ENCODE measurements at places on chromosomes 2 and 18.

DNA sequence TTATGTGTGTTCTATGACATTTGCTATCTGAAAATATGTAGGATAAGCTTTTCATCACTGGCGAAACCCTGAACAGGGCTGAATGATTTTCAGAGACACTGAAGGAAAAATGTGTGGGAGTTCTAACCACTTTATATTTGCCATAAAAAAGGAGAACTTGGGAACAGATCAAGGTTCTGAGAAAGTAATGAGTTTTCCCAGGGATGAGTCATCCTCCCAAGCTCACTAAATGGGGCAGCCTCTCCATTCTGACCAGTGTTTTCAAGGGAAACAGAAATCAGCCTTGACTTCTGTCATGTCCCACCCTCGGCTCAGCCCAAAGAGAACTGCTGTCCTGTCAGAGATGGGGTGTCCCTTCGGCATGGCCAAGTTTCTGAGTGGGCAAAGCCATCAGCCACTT is 2109.8 kb upstream of the CELF4 start:
- no peak for DNase-seq

DNA sequence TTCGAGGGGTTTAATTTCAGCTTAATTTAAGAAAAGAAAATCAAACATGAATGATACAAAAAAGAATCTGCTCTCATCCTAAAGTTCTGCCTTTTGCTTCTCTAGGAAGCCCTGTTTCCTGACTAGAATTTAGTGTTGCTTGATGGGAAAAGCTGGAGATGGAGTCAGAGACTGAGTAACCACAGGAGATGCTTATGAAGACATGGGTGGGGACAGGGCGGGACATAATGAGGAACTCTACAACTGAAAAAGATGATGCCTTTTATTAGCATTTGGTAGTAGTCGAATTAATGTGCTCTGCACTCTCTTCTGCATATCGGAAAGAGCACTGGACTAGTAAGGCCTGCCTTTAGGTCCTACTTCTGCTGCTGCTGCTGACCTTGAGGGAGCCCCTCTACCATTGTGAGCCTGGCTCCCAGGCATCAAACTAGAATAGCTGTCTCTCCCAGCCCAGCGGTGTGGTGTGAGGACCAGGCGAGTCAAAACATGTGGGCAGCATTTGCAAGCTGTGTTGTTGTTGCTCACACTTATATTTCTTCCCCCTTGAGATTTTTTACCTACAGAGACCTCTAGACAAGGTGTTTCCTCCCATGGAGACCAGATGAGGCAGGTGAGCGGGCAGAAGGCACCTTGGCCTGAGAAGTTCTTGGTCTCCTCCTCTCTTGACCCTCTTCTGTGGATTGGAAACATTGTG is 61.5 kb downstream of the INPP4A start:
- DNase-seq: no peak

DNA sequence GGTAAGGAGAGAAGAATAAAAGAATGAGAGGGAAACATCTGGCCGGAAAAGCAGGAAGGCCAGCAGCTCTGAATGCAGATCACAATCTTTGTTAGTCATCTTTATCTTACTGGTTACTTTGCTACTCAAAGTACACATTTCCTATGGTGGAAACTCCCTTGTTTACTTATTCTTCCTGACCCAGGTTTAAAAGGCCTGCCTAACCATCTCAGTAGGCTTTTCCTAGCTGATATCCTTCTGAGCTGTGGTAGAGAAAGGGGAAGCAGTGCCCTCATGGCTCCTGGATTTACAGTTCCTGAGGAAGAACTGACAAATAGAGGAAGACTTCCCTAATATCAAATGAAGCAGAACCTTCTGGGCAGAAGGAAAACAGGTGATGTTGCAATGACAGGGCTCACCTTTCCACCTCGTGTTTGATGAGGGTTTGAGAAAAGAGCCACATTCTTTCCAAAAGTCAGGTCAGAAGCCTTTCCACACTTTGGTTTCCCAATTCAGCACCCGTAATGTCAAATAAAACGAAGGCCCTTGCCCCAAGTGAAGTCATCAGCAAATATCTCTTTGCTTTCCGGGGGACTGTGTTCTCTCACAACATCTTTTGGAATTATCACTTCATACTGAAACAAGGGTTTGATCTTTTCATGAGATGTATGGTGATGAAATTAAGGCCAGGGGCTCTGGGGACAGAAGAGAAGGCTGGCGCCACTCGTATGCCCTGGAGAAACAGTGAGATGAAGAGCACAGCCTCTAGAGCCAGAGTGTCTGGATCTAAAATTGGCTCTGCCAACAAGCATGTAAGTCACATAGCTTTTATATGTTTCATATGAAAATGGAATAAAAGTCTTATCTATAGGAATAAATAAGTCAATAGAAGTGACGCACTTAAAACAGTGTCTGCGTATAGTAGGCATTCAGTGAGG is 26.7 kb upstream of the APOB start:
- DNase-seq: no peak

DNA sequence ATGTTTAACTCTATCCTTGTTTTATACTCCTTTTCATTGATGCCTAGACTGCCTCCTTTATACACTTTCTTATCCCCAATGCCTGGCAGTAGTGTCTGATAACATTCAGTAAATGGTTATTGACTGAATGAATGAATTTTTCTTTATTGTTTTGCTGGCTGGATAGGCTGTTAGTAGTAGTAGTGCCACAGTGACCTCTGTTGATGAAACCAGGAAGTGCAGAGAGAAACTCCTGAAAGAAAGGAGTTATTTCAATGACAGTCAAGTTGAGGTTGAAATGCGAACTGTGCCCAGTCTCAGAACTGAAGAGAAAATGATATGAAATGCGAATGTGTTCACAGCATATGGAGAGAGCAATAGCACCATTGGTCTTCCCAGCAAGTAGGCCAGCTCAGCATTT is 26.8 kb upstream of the SLC9A2 start:
- no peak for DNase-seq

- no peak for DNase-seq
These were observed 147.8 kb upstream of the KLHL29 start for GRCh38 chr2:23237147-23237546.

DNA sequence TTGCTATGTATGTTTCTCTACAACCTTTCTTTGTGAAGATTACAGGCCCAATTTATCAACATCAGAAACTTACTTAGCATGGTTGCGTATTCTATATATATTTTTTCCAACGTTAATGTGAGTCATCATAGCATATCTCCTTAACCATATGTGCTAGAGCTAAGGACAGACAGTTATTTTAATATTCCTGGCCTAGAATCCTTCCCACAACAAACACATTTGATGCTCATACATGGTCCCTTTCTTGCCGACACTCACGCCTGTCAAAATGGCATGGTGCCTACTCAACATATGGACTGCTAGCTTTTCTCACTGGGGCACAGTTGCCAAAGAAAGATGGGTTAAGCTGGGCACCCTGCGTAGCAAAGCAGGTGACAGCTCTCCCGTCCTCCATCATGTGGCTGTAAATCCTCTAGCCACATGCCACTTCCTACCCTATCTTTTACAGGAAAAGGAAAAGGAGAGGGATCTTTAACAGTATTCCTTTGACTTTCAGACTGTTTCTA is 75.2 kb upstream of the GALNT5 start:
- peak; percentile 8 for DNase-seq

- DNase-seq: no peak
These were observed 160.5 kb upstream of the KCNJ3 start for GRCh38 chr2:154537843-154538450.

- no peak for DNase-seq
These were observed 32.8 kb upstream of the PEX13 start for GRCh38 chr2:60984720-60985119.

DNA sequence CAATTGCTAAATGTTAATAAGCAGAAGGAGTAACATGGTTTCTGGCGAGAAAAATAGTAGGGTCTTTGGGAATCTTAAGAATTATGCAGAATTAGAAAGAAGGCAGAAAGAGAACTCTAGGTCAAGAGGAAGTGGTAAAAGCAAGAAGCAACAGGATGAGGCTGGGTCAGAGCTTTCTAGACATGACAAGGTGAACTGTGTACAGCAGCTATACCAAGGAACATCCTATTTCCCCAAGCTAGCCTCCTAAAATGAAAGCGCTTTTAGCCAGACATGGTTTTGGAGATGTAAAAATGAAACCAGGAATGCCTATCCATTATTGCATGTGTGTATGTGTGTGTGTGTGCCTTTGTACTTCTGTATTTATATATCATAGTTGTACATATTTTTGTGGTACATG is 42.3 kb upstream of the STAT1 start:
- DNase-seq: no peak

GRCh38 chr2:113309655-113310387 is 31.1 kb upstream of the PAX8 start:
- DNase-seq: no peak

DNA sequence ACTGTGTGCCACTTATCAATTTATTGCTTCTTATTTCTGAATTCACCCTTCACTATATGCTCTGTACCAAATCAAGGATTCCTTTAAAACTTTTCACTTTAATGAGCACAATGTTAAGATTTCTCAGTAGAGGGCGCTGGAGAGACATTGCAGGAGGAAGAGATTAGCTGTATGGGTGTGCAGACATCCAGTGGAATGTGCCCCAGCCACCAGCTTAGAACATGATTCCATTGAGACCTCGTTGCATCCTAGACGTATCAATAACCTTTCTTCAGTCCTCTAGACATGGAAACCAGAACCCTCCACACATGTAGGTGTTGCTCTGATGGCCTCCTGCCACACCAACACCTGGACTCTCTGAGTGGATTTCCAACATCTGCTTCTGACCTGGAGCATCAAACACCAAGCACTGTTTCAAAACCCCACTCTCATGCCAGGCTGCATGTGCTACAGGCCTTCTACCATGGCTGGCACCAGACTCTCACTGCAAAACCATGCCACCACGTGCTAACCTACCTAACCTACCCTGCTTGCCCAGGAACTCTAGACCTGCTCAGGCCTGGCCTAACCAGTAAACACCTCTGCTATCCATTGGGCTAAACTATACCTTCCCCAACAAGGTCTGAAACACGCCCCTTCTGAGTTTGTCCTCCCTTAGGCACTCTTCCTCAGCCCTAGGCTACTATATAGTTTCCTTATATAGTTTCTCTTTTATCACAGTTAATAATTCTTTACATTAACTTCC is 633.2 kb upstream of the PKDCC start:
- peak; percentile 68 for DNase-seq

DNA sequence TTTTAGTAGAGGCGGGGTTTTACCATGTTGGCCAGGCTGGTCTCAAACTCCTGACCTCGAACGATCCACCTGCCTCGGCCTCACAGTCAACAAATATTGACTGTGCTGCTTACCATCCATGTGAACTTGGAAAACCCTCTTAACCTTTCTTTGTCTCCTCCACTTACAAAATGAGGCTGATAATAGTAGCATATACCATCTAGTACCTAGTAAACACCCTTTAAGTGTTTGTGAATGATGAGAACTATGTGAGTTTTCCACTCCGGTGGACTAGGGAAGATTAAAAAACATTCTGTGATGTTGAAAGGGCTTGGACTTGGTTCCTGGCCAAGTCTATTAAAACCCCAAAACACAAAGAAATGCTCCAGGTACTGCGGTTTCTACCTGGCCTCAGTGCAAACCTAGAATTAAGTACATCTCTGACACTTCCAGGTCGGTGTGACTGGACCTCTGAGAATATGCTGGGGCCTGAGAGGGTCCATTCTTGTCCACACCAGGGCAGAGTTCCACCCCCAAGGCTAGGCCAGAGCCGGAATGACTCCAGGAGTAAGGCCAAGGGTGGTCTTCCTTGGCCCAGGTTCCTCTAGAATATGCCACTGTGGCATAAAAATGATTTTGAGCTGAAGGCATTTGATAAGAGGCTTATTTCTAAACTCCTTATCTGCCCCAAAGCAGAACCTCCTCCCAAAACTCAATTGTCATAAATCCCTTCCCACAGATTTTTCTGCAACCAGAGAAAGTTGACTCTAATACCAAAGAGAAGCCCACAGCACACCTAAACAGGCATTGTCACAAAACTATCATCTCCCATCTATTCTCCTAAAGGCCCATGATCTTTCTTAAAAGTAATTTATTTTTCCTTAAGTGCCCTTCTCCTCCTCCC is 217.5 kb downstream of the TGIF1 start:
- no peak for DNase-seq

GRCh38 chr2:69911985-69912563 is 2.8 kb upstream of the MXD1 start:
- DNase-seq: peak; percentile 41

DNA sequence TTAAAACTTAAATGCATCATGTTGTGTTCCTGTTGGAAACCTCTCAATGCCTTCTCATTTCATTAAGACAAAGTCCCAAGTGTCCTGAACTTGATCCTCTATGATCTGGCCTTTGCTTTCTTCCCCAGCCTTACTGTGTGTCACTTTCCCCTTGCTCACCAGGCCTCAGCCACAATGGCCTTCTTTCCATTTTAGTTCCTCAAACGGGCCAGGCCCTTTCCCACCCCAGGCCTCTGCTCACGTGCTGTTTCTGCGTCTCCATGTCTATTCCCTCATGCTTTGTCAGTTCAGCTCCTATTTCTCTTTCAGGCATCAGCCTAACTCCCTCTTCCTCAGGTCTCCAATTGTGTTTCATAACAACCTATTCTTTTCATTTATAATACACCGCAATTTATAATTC is 19.5 kb downstream of the CXCR4 start:
- no peak for DNase-seq

GRCh38 chr2:194826241-194826640 is 830.8 kb upstream of the SLC39A10 start:
- DNase-seq: no peak

DNA sequence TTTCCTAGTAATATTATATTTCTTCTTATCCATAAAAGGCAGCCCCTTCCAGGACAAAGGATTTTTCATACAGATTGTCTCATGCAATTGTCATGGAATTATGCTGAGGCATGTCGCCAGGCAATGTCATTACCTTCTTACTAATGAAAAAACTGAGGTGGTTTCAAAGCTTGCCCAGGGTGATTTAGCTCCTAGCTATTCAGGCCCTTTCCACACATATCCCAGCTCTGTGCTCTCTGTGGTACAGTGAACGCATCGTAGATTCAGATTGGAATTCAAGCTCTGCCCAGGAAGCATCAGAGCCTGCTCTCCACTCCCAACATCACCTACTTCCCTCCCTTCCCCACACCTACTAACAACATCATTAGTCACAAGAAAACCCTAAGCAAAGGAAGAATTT is 60.1 kb downstream of the ATP8B1 start:
- peak; percentile 2 for DNase-seq

- DNase-seq: no peak
These were observed 25.3 kb downstream of the CROCC2 start for GRCh38 chr2:240931319-240931949.

GRCh38 chr2:149901231-149901859 is 313.8 kb upstream of the MMADHC start:
- DNase-seq: no peak

All from NCI-H2081 (cell line).